ENCODE measurements at places on chromosomes 1 and 21.
A peak's percentile ranks its signal among the peaks of the same experiment; 100 is the strongest.

DNA sequence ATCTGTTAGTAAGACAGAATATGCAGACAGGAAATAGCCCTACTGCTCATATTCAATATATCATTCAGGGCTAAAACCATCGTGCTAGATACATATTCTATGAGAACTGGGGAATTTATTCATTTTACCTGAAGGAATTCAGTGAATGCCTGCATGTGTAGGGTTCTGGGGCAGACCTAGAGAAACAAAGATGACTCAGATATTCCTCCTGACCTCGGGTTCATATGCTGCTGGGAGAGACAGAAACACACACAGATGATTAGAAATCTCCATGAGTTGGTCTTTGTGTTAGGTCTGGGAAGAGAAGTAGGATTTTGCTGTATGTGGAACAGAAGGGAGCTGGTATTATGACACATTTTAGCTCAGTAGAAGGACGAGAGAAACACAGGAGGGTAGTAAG is 176.5 kb upstream of the ST6GALNAC5 start:
- no peak for DNase-seq

DNA sequence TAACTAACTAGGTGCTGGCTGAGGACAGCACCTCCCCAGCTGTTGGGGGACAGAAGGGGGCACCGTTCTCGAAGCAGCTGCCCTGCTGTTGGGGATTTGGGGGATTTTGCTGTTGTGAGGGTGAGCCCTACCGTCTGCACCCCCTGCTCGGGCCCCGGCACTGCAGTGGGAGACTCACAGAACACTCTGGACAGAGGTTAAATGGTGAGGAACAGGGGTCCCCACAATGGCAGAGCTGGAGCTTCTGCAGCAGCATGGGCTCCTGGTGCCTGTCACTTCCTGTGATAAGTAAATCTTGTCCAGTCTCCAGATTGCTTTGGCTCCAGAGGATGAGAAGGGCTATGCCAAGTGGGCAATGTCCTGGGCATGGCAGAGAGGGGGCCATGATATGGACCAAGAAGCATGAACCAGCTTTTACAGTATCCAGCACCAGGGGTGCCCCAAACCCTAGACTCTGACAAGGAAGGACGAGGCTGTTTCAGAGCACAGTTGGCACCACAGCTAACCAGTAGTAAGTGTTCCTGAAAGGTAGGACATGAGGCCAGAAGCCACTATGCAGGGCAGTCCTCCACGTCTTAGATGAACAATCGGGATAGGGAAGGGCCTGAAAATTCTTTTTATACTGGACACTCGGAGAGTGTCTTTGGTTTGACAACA is 365.1 kb upstream of the VAMP3 start:
- DNase-seq = no peak

GRCh38 chr1:24388331-24388885 is 25.2 kb downstream of the STPG1 start:
- DNase-seq = no peak

- no peak for DNase-seq
These were observed 9.4 kb downstream of the FCAMR start for GRCh38 chr1:206960676-206961386.

- no peak for DNase-seq
These were observed 330.0 kb downstream of the BARHL2 start for GRCh38 chr1:90386899-90387720.

GRCh38 chr21:44658541-44658910 is 794 bp downstream of the KRTAP12-3 start:
- DNase-seq = no peak

GRCh38 chr21:23887725-23888306 is 1719.5 kb downstream of the MRPL39 start:
- peak; percentile 60 for DNase-seq

- DNase-seq = no peak
These were observed 1326.0 kb downstream of the PLA2G4A start for GRCh38 chr1:188154761-188155160.

DNA sequence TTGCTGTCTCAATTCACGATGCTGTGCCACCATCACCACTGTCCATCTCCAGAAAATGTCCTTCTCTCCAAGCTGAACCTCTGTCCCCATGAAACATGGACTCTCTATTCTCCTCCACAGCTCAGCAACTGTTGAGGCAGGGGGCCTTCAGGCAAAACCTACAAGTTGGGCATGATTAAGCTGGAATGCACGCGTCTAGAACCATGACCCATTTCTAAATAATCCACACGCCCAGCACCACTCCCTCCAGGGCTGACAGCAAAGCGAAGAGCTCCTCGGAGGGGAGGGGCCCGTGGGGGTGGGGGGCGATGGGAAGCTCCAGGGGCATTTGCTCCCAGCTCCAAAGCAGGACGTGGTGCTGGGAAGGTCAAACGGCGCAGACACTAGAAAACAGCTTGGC is 3.3 kb upstream of the HES5 start:
- DNase-seq = no peak

GRCh38 chr1:94602802-94603625 is 61.5 kb upstream of the F3 start:
- DNase-seq = no peak

DNA sequence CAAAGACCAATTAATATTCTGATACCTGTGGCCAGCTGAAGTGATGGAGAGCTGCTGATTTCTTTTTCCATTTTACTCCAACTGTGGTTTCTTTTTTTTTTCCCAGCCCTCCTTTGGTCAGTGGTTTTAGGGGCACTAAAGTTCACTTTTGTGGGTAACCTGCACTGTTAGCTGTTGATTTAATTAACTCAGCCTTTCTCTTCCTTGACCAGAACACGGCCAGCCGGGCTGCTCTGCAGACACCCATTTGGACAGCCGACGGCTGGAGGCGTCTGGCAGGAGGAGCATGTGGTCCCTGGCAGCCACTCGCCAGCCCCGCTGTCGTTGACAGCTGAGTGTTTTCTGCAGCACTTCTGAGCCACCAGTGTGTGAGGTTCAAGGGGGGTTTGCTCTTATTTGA is 136.2 kb upstream of the RUNX3 start:
- DNase-seq = peak; percentile 6

DNA sequence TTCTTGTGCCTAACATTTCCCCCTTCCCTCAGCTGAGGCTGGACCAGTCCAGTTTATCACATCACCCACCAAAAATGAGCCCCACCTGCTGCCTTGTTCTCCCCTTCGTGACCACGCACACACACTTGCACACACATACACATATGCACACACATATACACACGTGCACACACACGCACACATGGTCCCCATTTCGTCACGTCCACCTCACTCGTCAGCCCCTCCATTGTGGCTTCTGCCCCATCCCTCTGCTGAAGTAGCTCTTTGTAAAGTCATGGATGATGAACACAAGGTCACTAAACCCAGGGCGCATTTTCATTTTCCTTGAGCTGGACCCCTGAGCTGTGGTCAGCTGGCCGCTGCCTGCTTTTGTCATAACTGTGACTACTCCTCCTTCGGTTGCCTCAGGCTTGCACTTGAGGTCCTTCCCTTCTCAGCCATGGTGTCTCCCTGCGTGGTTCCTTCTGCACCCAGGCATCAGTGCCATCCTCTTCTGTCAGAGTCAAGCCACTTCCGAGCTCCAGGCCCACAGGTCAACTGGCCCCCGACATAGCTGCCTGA is 93.8 kb downstream of the SYT2 start:
- no peak for DNase-seq

DNA sequence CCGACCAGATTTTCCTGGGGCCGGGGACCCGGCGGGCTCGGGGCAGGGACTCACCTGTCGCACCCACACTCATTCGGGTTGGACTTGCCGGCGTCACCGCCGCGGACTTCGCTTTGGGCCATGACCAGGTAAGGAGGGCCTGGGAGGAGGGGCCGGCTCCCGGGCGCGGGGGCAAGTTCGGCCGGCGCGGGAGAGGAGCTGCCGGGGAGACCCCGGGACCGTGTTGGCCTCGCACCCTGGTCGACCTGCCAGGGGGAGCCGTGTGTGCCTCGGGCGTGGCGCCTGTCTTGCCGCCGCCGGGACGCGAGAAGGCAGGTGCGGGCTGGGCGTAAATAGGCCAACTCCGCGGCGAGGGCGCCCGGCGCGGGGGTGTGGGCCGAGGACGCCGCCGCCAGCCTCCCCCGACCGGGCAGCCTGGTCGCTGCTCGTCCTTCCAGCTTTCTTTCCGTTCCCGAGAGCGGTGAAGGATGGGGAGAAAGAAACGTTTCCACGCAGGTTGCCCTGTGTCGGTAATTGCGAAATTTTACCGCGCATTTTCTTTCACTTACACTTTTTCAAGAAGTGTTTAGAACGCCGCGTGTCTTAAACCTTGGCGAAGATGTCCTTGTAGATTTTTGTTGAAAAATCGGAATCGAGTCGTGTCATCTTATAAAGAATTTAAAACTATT is 558 bp downstream of the USP1 start:
- peak; percentile 17 for DNase-seq

DNA sequence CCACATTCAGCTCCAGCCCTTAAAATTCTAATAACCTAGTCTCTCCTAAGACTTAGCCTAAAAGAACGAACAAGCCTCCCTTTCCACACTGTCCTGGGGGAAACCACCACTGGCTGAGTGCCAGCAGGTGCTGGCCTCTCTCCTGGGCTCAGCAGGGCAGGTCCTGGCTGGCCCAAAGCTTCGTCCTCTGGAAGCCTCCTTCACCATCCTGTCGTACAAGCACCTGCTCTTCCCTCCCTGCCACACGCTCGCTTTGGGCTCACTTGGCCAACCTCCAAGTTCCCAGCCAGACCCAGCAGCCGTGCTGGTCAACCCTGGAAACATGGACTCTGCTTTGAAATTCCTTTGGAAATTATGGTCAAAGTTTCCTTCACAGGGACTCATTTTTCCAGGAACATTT is 58.2 kb upstream of the SLC25A33 start:
- no peak for DNase-seq

DNA sequence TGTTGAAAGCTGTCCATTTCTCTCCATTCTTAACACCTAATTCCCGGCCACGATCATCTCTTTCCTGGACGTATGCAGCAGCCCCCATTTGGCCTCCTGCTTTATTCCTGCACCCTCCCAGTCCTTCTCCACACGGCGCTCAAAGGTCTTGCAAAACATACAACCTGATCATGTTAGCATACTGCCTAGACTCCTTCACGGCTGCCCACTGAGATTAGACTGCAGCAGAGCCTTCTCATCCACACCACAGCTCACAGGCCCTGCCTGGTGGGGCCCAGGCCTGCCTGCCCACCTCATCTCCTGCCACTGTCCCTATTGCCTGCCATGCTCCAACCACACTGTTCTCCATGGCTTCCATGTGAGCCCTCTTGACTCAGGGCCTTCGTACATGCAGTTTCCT is 2.7 kb downstream of the GOLT1A start:
- no peak for DNase-seq

DNA sequence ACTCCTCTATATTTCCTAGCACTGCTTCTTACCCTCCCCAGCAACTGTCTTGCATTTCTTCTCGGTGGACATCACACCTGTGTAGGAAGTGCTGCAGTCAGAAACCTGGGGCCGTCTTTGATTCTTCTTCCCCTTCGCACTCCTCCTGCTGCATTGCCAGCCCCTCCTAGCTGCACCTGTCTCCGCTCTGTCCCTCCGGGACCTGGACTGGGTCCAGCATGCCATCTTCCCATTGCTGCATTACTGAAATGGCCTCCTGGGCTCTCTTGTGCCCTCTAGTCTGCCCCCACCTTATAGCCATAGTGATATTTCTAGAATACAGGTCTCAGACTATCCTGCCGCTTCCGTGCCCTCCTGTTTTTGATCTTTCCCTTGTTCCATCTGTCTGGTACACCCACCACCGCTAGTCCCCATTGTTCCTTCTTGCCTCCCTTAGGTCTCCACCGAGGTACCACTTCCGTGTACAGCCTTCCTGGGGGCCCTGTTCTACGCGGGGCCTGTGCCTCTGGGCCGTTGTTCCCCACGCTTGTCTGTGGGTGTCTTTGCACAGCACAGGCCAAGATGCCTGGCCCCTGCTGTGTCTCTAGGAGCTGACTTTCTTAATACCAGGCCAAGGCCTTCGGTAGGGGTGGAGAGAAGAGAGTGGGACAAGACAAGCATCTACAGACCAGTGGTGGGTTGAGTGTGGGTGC is 107.6 kb downstream of the GALNT2 start:
- DNase-seq = no peak

Measured in CD4-positive, alpha-beta T cell treated with Interferon alpha-2 for 1 hour (primary cell).